ENCODE measurements at places on chromosomes 5 and 9. TPM values are rescaled to one million over a fixed set of nuclear protein-coding genes. Genes with fewer than 3 reads are reported as not detected.

LCN6 gene
- not detected for polyA plus RNA-seq

CENPH gene
- 16.0 TPM for polyA plus RNA-seq

CTXN3 gene
- polyA plus RNA-seq = not detected

FAXDC2 gene
- 27.9 TPM for polyA plus RNA-seq

CCDC192 gene
- polyA plus RNA-seq = 0.90 TPM

KCNIP1 gene
- 3.0 TPM for polyA plus RNA-seq

HAVCR2 gene
- 2.3 TPM for polyA plus RNA-seq

RAB14 gene
- polyA plus RNA-seq = 95.6 TPM

PCYOX1L gene
- 14.8 TPM for polyA plus RNA-seq

SPINK13 gene
- polyA plus RNA-seq = 0.73 TPM

C5orf24 gene
- polyA plus RNA-seq = 109 TPM

FGF18 gene
- 9.9 TPM for polyA plus RNA-seq

KLHL3 gene
- 26.5 TPM for polyA plus RNA-seq

PFN3 gene
- not detected for polyA plus RNA-seq

EGFLAM gene
- polyA plus RNA-seq = 14.8 TPM

ADAMTS13 gene
- polyA plus RNA-seq = 8.5 TPM

TCF7 gene
- polyA plus RNA-seq = 16.6 TPM

PHYHD1 gene
- 33.0 TPM for polyA plus RNA-seq

RXRA gene
- polyA plus RNA-seq = 44.7 TPM

NPR2 gene
- polyA plus RNA-seq = 47.0 TPM

SPAAR gene
- 3.5 TPM for polyA plus RNA-seq

ADGRD2 gene
- polyA plus RNA-seq = 0.13 TPM

ZNF366 gene
- polyA plus RNA-seq = 3.4 TPM

HTR1A gene
- polyA plus RNA-seq = 0.09 TPM

SLCO6A1 gene
- polyA plus RNA-seq = not detected

CNTFR gene
- polyA plus RNA-seq = 32.7 TPM

CDH9 gene
- not detected for polyA plus RNA-seq

RHOBTB3 gene
- 71.9 TPM for polyA plus RNA-seq

MARCHF3 gene
- polyA plus RNA-seq = 5.3 TPM

RAPGEF6 gene
- 20.8 TPM for polyA plus RNA-seq

PCDHA12 gene
- 0.14 TPM for polyA plus RNA-seq

ANKRD31 gene
- polyA plus RNA-seq = 0.62 TPM

SPATA31C2 gene
- polyA plus RNA-seq = not detected

MLANA gene
- polyA plus RNA-seq = 1.6 TPM

PCDHB5 gene
- polyA plus RNA-seq = 15.4 TPM

RNF183 gene
- polyA plus RNA-seq = 0.29 TPM

CIZ1 gene
- polyA plus RNA-seq = 130 TPM

GFPT2 gene
- 6.4 TPM for polyA plus RNA-seq

CDC14B gene
- polyA plus RNA-seq = 20.4 TPM

SPATA31C1 gene
- not detected for polyA plus RNA-seq

SLC45A2 gene
- 0.28 TPM for polyA plus RNA-seq

PRUNE2 gene
- 2.5 TPM for polyA plus RNA-seq

SERF1A gene
- polyA plus RNA-seq = 5.9 TPM

INSL4 gene
- polyA plus RNA-seq = not detected

IL31RA gene
- polyA plus RNA-seq = 0.35 TPM

DAB2IP gene
- polyA plus RNA-seq = 28.3 TPM

DOK3 gene
- polyA plus RNA-seq = 6.4 TPM

OR13C9 gene
- polyA plus RNA-seq = not detected

SGCD gene
- polyA plus RNA-seq = 12.7 TPM

GAS1 gene
- polyA plus RNA-seq = 26.6 TPM

FAM221B gene
- polyA plus RNA-seq = 0.85 TPM
